ENCODE measurements at places on chromosomes 4 and X. TPM values are rescaled to one million over a fixed set of nuclear protein-coding genes. Genes with fewer than 3 reads are reported as not detected.

GRCh38 chr4:28228561-28229491, 1368.2 kb downstream of the STIM2 start:
- no peak for ATAC-seq

TGIF2LX gene
- total RNA-seq = not detected

DNA sequence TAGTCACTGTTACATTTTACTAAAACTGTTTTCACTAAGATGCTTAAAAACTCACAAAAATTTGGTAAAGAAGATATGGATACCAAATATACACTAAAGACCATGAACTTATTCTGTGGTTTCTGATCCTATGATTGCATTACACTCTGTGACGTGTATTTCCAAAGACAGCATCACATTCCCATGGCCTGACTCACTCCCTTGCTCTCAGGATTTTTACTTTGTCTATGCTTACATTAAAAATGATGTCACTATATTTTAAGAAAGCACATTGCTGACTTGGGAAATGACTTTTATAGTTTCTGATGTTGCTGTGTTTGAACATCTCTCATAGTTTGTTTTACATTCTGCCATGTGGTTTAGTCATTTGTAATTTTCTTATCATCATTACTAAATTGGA, 327.9 kb upstream of the MAGEB18 start:
- ATAC-seq = no peak

DNA sequence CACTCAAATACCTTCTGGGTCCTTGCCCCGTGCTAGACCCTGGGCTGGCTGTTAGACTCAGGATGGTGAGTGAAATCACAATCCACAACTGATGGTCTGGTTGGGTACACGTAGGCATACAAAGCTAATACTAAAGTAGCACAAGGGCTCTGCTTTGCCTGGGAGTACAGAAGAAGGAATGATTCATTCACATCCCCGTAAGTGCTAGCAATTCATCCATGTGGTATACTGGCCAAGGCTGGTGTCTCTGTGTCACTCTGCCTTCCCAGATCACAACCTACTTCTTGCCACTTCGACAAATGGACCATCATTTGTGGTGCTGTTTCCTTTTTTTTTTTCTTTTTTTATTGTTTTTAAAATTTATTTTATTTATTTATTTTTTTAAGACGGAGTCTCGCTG, 19.7 kb upstream of the RBM47 start:
- ATAC-seq = peak; percentile 19

DNA sequence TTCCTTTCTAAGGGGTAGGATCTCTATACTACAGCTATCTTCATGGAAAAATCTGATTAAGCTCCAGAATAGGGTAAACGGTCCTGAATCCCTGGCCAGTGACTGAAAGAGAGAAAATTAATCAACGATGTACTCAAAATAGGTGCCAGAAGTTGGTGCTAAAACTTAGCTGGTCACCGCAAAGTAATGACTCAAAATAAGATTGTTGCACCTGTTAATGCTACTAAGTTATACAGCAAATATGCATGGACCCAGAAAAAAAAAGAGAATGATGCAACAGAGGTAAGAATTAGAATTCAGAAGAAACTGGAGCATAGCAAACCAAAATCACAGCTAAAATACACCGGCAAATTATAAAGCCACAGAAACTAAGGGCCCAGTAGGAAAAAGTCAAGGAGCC, 239.7 kb upstream of the FAM241A start:
- no peak for ATAC-seq
